ENCODE measurements at places on chromosomes 5 and 9.

DNA sequence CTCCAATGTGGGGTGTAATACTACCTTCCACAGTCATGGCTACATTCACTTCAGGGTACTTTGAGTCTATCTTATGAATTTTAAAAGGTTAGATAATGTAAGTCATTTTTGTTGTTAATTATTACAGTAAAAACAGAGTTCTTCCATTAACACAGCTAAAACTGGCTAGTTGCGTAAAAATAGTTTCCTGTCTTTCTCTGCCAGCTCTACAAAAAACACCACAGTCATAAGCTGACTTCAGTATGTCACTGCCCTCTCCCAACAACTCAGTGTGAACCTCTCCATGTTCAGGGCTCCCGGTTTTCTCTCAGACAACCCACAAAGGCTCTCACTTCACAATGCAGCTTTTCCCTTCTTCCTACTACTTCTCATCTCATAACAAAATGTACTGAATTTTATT, 84.8 kb upstream of the ITGA1 start:
- DNase-seq = no peak

GRCh38 chr9:1179366-1179765, 129.2 kb downstream of the DMRT2 start:
- no peak for DNase-seq

GRCh38 chr5:142280066-142281007, 44.5 kb downstream of the SPRY4 start:
- DNase-seq = peak; percentile 61

- DNase-seq = no peak
These were observed 12.9 kb downstream of the ANXA2R start for GRCh38 chr5:43027054-43027785.

- no peak for DNase-seq
These were observed 14.7 kb downstream of the NDUFS6 start for GRCh38 chr5:1815881-1816292.

All from iPS DF 19.7 (cell line).